ENCODE measurements at places on chromosomes 16 and 17. TPM values are rescaled to one million over a fixed set of nuclear protein-coding genes. Genes with fewer than 3 reads are reported as not detected.

DNA sequence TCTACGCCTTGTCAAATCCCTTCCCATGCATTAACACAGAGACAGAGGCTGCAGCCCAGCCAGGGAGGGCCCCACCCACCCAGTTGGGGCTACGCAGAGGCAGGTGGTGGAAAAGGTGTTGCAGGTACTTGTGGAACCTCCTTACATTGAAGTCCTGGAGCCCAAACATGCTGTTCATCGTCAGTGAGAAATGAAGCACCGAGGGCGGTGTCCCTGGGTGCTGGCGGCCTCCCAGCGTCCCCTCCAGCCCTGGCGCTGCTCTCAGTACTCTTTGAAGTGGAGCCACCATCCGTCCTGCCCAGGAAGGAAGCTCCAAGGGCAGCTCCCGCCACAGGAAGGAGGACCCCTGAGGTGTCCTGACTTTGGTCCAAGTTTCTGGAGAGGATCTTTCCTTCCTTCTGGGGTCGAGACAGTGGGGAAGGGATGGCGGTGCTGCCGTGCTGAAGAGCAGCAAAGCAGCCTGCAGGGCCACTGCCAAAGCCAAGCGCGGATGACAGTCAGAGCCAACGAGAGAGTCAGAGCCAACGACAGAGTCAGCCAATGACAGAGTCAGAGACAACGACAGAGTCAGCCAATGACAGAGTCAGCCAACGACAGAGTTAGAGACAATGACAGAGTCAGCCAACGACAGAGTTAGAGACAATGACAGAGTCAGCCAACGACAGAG is 23.4 kb downstream of the LMF1 start:
- no peak overlapping the region for H3K4me3 ChIP-seq
- H3K4me1 ChIP-seq, result no peaks in the 10 kb centered on the region
- no peaks in the 10 kb centered on the region for H3K36me3 ChIP-seq
- no peak for DNase-seq

- no peak for DNase-seq
- no peak overlapping the region for H3K27ac ChIP-seq
- H3K36me3 ChIP-seq, result peaks cover 10% of the 10 kb centered on the region
Observed at GRCh38 chr17:59129814-59130213, 23.1 kb upstream of the TRIM37 start.

The OR1G1 gene
- not detected for total RNA-seq

The IQCK gene
- 22.1 TPM for total RNA-seq

DNA sequence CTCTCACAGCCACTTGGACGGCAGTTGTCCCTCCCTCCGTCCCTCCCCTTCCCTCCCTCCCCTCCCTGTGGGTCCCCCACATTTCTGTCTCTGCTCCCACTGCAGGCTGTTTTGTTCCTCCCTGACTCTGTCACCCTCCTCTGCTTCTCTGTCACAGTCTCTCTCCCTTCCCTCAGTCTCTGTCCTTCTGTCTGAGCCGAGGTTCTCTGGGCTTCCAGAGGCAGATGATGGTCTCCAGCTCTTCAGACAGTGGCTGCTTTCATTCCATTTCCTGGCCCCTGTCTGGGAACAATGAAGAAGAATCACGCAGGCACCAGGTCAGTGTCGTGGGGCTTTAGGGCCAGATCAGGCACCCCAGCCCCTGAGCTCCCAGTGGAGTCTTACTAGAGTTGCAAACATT is 8.8 kb upstream of the CYB561 start:
- no peak overlapping the region for H3K27ac ChIP-seq
- H3K4me1 ChIP-seq, result peaks cover 3% of the 10 kb centered on the region
- no peaks in the 10 kb centered on the region for H3K36me3 ChIP-seq
- no peak overlapping the region for H3K4me3 ChIP-seq

DNA sequence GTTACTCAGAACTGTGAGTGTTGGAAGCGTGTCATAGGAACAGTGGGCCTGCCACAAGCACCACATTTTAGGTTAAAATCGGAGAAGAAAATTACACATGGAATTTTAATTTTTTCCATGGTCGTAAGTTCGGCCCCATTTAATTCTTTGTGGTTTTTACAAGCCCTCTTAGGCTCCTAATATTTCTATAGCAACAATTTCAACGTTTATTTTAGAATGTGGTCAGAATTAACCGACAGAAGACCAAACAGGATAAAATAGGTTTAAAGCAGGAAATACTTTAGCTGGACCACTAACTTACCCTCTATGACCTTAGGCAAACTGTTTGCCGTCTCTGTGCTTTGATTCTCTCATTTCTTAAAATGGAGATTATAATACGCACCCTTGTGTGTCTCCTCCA is 69.9 kb downstream of the FTO start:
- H3K4me1 ChIP-seq, result peaks cover 56% of the 10 kb centered on the region
- H3K27me3 ChIP-seq, result no peaks in the 10 kb centered on the region
- H3K27ac ChIP-seq, result no peak overlapping the region
- H3K4me3 ChIP-seq, result no peak overlapping the region

GRCh38 chr17:5861246-5861645 is 208.9 kb upstream of the WSCD1 start:
- H3K27ac ChIP-seq, result no peak overlapping the region
- no peaks in the 10 kb centered on the region for H3K36me3 ChIP-seq
- no peaks in the 10 kb centered on the region for H3K4me1 ChIP-seq
- DNase-seq, result no peak
- H3K4me3 ChIP-seq, result no peak overlapping the region

The MPO gene
- not detected for total RNA-seq

The CA7 gene
- not detected for total RNA-seq

DNA sequence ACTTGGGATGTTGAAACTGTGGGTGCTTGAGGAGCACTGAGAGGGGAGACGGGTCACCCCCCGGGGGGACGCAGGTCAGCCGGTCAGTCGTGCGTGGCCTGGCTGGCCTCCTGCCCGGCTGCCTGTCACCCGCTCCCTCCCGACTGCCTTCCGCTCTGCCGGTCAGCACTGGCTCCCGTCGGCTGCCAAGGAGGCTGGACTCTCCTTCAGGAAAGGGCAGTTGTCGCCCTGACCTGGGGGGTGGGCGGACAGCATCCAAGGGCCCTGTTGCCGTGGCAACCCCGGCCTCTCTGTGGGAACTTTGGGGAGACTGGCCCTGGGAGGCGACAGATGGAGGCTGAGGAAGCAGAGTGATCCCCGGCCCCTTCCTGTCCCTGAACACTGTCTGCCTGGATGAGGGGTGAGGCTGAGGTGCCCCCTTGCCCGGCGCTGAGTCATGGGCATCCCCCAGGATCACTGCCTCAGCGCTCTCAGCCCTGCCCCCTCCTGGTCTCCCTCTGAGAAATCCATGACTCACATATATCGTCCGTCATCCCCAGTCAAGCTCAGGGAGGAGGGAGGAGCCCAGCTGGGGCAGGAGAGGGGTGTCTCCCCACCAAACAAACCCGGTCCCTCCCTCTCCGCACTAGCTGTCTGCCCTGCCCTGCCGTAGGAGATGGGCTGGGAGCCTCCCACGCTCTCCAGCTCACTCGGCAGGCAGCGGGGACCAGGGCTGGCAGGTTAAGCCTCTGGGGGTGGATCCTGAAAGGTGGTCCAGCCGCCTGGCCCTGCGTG is at the start of gene ADGRG1:
ADGRG1 (plus strand) TSS at position 623 of the 774 bp plus-strand sequence. CDS start 21,658 bp downstream, outside the sequence.
- peak within 1 kb of the TSS; percentile 23 for H3K4me3 ChIP-seq
- no peaks in the 10 kb centered on the region for H3K27me3 ChIP-seq
- H3K27ac ChIP-seq, result no peak within 1 kb of the TSS
- DNase-seq, result peak; percentile 75

- no peaks in the 10 kb centered on the region for H3K4me1 ChIP-seq
- H3K36me3 ChIP-seq, result no peaks in the 10 kb centered on the region
- no peak overlapping the region for H3K4me3 ChIP-seq
Observed at GRCh38 chr17:3600529-3601205, 8.5 kb downstream of the TRPV1 start.

DNA sequence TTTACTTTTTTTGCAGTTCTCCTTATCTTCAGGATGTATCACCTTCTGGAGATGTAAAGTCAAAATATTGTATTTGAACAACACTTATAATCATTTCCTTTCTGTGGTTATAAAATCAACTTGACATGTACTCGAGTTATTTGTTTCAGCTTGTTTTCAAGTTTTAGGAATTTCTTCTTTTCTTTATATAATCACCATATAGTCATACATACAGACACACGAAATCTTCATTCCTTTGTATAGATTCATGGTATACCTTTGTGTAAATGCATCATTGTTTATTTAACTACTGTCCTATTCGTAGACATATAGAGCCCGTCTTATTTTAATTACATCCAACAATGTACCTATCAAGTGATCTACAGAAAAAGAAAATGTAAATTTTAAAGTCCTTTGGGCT is 40.1 kb downstream of the CMC2 start:
- no peaks in the 10 kb centered on the region for H3K4me1 ChIP-seq
- H3K27me3 ChIP-seq, result no peaks in the 10 kb centered on the region
- H3K4me3 ChIP-seq, result no peak overlapping the region
- no peak for DNase-seq
- H3K36me3 ChIP-seq, result no peaks in the 10 kb centered on the region
